ENCODE measurements at places on chromosomes 16 and 17. TPM values are rescaled to one million over a fixed set of nuclear protein-coding genes. Genes with fewer than 3 reads are reported as not detected.

The YWHAE gene
- total RNA-seq: 781 TPM

The EVI2A gene
- 105 TPM for total RNA-seq

The DNAH9 gene
- 4.4 TPM for total RNA-seq

The ARHGAP44 gene
- 1.5 TPM for total RNA-seq

The TTYH2 gene
- total RNA-seq: 14.4 TPM

The HOXB2 gene
- 15.1 TPM for total RNA-seq

The IRX6 gene
- total RNA-seq: 9.6 TPM

The MYH8 gene
- total RNA-seq: not detected

The ABCA8 gene
- total RNA-seq: 81.0 TPM

The CEP112 gene
- 18.9 TPM for total RNA-seq
